ENCODE measurements at places on chromosomes 4 and X. TPM values are rescaled to one million over a fixed set of nuclear protein-coding genes. Genes with fewer than 3 reads are reported as not detected.

DNA sequence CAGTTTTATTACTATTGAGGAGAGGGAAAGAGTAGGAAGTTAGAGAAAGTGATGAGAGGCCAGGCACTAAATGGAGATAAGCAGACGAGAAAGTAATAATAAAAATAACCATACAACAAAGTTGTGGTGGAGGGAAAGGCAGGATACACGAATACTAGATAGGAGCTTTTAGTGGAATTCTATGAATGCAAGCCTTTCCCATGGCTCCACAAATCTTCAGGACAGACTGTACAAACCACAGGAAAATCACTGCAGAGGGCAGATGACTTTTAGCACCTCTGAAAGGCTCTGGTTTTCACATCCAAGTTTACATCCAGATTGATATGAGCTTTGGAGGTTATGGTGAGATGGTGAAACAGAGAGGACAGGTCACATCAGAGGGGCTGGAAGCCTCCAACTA lies 41.5 kb downstream of the TNIP3 start:
- no peak for DNase-seq

DNA sequence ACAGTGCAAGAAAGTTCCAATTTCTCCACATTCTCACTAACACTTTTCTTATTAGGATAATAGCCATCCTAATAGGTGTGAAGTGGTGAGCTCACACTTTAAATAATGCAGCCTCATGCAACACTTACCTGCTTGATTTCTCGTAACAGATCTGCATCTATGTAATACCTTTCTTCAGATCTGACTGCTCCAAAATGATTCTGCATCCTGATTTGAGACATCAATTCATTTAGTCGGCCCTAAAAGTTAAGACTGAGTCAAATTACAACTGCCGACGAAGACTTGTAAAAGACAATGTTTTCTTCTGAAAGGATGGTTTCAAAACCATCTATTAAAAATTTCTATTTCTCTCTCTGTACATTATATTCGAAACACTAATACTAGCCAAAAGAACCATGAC lies 30.7 kb downstream of the NUP54 start:
- DNase-seq, result no peak

DNA sequence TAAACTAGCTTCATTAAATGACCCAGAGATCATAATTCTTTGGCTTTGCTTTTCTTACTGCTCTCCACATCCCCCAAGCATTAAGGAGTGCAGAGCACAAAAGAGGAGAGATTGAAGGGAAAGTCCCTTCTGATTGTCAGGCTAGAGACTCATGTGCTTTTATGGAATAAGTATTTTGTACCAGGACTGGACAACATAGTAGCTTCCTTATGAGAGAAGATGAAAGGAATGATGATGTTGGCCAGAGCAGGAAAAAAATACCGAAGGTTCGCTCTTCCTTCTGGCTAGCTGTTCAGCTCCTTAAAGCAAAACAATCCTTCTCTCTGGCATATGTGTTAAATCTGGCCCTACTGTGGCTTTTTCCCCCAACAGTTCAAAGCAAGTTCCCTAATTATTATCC lies 53.1 kb downstream of the HOPX start:
- no peak for DNase-seq

DNA sequence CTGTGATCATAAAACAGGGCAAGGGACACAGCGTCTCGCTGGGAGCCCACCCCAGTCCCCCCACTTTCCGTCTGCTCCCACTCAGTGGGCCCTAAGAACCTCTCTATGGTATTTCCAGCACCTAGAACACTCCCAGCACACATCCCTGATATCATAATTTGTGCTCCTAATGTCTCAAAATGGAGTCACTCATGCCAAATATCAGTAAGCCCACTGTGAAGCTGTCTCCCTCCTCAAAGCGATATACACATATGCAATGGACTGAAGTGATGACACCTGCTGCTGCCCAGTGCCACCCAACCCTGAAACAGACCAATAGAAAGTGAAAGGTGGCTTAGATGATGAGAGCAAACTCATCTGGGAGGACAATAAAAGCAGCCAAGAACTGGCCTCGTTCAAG lies 17.9 kb downstream of the ENPP6 start:
- no peak for DNase-seq

DNA sequence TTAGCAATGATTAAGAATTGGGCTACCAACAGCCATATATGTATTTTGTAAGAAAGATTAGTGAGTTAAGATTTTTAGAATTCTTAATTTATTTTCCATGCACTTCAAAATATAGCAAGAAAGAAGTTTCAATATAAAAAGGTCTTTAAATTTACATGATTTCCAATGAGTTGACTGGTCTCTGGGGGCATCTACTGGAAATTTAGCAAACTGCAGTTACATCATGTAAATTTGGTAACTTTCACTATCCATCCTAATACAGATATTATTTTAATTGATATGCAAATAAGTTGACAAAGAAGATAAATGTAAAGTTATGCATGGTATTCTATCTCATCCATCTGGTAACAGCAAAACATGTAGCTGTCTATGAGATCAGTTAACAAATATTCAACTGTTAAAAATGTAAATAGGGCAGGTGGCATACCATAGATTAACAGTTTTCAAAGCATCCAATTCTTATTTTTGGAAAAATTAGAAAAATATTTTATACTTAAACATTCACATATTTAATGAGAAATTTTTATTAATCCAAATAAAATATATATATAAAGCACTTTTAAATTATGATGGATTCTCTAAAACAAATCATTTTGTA lies 29.1 kb downstream of the TTC29 start:
- DNase-seq, result no peak

- no peak for DNase-seq
Measured at GRCh38 chr4:5010984-5011383, 8.3 kb downstream of the CYTL1 start.

GRCh38 chr4:95059663-95060062 lies 301.9 kb downstream of the BMPR1B start:
- DNase-seq, result no peak

- no peak for DNase-seq
Measured at GRCh38 chr4:129136433-129136832, 40.5 kb downstream of the C4orf33 start.

GRCh38 chrX:132443196-132444135 lies 45.4 kb downstream of the MBNL3 start:
- no peak for DNase-seq

DNA sequence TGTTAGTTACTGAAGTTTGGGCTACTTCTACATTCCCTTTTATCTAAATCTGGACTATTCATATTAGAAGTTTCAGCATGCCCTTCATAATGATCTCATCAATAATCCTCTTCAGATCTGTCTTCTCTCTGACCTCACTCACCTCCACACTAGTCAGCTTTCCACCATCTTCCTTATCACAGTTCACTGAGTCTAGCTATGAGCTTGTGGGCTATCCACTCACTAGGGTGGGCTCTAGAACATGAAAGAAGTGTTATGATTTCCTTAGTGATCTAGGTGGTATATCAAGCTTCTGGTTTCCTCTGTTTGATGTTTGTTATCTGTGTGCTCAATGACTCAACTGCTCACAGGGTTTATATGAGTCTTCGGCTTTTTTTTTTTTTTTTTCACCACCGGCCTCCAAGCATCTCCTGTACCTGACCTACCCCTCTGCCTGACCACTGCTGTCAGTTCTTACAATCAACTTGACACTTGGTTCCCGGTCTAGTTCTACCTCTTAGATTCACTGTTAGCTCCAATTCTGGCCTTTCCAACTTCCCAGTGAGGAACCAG lies 103.1 kb downstream of the PAPSS1 start:
- no peak for DNase-seq

DNA sequence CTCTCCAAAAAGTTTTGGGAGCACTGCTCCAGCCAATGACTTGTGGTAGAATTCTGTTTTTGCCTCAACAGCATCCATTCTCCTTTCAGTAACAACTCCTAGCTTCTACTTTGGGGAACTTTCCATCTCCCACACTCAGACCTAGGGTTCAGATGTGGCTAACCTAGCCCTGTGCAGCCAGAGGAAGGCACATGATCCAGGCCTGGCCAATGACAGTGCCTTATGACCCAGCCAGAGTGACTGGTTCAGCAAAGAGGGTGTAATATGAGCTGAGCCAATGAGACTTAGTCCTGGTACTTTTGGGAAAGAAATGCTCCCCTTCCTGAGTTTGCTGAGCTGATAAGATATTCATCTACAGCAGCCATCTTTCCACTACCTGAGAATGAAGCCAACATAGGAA lies 5.4 kb upstream of the USP46 start:
- no peak for DNase-seq

DNA sequence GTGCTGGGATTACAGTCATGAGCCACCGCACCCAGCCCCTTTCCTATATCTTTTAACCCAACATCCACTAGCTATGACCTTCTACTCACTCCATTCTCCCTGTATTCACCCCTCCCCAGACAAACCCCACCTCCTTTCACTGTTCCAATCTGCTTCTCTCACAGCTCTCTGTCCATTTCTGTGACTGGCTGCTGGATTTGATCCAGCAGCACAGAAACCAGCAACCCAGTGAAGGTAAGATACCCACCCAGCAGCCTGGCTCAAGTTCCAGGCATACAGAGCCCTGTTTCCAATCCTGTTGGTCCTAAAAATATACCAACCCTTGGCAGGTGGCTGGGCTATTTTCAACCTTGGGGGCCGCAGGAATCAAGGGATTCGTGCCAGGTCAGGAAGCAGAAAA lies 56.9 kb upstream of the SMIM10 start:
- peak; percentile 28 for DNase-seq

DNA sequence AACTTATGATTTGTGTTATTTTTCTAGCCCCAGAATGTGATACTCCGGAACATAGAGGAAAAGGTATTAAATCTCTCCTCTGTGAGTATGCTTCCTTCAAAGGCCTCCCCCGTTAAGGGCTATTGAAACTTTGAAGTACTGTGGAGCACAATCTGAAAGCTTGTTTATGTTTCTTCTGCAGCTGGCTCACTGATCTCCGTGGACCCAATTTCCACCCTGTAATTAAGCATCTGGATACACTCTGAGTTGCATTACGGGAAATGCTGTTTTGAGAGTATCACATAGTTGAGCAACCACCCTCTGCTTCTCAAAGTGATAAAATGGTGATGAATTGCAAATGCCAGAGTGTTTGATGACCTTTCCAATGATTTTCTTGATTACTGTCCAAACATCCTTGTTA lies 296.8 kb upstream of the PABPC5 start:
- no peak for DNase-seq

DNA sequence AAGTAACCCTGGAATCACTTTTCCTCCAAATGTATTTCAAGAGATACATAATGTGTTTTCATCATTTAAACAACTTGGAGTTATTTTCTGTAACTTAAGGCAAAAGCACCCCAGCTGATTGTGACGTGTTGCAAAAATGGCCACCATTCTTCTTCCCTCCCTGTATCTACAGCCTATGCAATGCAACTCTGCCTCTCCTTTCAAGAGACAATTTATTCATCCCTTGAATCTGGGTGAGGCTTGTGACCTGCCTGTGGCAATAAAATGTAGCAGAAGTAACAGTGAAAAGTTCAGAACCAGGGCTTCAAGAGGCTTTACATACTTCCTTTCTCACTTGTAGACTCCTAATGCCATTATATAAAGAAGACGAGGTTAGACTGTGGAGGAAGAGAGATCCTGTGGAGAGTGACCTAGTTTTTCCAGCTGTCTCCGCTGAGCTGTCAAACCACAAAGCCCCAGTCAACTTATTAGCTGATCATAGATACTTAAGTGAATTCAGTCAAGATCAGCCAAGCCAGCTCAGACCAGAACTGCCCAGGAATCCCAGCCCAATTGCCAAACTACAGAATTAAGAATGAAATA lies 81.0 kb upstream of the KLF3 start:
- DNase-seq, result no peak

GRCh38 chr4:52743444-52744019 lies 7.7 kb downstream of the ERVMER34-1 start:
- DNase-seq, result no peak

DNA sequence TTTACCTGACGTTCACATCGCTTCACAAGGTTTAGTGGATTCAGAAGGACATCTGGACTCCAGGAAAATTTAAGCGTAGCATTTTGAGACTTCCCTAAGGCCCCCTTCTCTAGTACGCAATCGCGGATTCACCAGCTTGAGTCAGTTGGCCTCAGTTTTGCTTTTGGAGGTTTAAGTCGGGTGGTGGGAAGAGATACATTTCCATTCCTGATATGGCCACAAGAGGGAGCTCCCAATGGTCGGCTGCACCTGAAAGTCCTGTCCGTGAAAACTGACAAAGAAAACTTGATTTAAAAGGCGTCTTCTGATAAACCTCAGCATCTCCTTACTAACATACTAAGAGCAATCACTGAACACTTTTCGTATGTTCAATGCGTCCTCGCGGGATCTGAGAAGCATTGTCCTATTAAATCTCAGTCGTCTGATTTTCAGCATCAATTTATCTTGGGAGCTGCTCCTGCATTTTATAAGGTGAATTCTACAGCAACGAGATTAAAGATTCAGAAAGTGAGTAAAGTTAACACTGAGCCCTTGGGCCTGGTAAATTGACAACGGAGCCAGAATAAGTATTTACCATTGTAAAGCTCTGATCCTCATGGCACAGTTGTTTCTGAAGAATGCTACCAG lies 50.6 kb downstream of the LGI2 start:
- DNase-seq, result no peak

DNA sequence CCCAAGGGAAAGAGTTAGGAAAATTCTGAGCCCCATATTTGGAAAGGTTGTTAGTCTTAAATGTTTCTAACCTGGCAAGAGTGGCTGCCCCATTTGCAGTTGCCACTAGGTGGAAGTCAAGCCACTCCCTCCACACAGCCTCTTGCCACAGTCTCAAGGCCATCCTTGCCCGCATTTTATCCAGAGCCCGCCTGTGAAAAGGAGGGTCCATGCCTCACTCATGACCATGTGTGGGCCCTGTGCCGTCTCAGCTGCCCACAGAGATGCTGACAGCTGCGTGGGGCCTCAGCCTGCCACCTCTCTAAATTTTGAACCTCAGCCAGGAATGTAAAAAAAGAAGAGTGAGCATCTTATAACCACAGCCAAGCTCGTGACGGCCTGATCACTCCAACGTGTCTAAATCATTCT lies 201.5 kb upstream of the FAM241A start:
- no peak for DNase-seq

DNA sequence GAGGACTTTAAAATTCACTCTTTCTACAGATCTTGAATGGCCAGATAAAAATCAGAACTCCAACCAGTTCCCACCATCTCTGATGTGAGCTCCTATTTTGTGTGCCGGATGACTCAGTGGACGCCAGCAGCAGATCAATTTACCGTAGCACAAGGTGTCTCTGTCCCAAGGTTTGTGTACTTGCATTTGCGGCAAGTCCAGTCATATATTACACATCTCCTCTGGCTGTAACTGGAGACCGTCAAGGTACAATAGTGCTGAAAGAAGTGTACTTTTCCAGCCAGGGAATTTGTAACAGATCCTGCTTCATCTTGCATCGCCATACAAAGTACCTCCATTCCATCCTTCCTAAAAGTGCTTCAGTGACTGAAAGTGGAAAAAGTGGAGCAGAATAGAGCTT lies 108.2 kb upstream of the SORBS2 start:
- no peak for DNase-seq

The PLAC1 gene
- not detected for total RNA-seq

The FUNDC1 gene
- 29.7 TPM for total RNA-seq

The SRP72 gene
- total RNA-seq, result 32.6 TPM

The PABPC1L2B gene
- not detected for total RNA-seq

The DCAF8L2 gene
- not detected for total RNA-seq

The TRIML1 gene
- total RNA-seq, result not detected
